ENCODE measurements at places on chromosomes 13 and 19.
A peak's percentile ranks its signal among the peaks of the same experiment; 100 is the strongest.

GRCh38 chr13:30376426-30377311 lies 45.6 kb upstream of the UBE2L5 start:
- DNase-seq: no peak

- peak; percentile 80 for DNase-seq
Measured at GRCh38 chr19:33293255-33294057, 8.9 kb downstream of the CEBPA start.

GRCh38 chr19:49895566-49896297 lies 955 bp downstream of the IL4I1 start:
- DNase-seq: no peak

- peak; percentile 47 for DNase-seq
Measured at GRCh38 chr19:17755977-17756670, 4.8 kb downstream of the FCHO1 start.

GRCh38 chr19:47049307-47049700 lies 880 bp upstream of the TMEM160 start:
- peak; percentile 47 for DNase-seq

- peak; percentile 63 for DNase-seq
Measured at GRCh38 chr13:51825165-51825592, 19.8 kb downstream of the TMEM272 start.

DNA sequence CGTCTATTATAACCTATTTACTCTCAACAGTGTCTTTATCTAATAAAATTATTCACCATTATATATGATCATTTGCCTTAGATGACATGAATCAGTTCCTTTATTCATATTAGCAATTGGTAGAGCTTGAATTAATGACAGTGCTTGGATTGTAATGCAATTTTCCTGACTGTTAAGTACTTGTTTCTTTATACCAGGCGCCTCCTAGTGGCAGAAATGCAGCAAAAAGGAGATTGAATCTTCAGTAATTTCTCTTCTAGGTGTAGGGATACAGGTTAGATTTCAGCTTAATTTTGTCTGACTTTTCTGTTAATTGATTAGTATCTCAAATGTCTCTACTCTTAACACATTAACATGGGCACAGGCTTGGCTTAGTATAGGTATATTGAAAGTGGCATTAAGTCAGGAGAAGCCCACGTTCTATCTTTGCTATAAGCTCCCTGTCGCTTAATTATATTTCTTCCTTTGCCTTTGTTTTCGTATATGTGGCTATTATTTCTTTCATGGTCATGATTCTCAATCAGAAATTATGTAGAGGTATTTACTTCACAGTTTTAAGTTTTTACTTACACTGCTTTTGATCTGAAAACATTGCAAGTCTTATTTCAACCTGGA lies 9.1 kb upstream of the LHFPL6 start:
- peak; percentile 86 for DNase-seq

DNA sequence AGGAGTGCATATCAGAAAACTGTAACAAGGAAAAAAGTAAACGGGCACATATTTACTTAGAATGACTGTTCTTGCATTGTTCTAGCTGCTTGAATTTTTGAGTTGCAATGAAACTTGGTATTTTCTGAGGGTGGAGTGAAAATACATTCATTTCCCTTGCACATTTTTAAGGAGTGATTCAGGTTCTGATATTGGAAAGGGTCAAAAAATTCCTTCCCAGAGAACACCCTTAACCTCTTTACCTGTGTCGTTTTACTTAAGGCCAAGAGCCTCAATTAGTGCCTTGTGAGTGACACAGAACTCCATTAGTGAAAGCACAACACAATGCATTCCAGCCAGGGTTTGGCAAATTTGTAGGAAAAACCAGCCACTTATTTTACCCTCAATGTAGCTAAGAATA lies 2.3 kb downstream of the ITGBL1 start:
- peak; percentile 14 for DNase-seq

DNA sequence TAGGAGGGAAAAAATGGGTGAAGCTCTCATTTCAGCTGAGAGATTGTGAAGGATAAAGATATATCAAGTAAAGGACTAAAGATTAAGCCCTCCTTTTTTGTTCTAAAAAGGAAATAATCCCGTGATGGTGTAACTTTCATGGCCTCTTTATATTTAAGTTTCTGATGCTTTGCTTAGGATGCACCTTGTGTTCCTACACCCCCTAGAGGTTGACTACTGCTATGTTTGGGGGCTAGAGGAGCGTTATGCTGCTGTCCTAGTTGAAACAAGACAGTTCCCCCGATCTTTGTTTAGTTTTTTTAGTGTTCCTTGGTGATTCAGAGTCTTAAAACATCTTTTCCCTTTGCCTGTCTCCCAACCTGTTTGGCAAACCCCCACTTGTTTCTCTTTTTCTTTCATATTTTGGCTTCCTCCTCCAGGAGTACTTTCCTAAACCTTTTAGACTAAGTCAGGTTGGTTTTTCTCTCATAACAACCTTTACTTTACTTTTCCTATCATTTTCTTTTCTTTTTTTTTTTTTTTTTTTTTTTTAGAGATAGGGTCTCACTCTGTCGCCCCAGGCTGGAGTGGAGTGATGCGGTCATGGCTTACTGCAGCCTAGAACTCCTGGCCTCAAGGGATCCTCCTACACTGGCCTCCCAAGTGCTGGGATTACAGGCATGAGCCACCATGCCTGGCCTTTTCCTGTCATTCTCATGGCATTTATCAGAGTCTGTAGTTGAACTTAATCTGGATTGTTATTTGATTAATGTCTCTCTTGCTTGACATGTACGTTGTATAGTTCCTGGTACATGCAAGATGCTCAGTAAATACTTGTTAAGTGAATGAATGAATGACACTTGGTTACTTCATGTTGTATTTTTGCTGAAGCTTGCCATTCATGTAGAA lies 2.8 kb downstream of the UBA2 start:
- peak; percentile 70 for DNase-seq

- peak; percentile 66 for DNase-seq
Measured at GRCh38 chr13:28751175-28751960, 32.6 kb upstream of the SLC46A3 start.

GRCh38 chr13:102651892-102652291 lies 43.0 kb downstream of the METTL21C start:
- DNase-seq: peak; percentile 22

- peak; percentile 46 for DNase-seq
Measured at GRCh38 chr19:858868-859843, at the start of gene CFD. TSS of gene CFD (plus strand) at chr19:859664. CDS start at chr19:859690, 26 bp downstream.

GRCh38 chr19:10420444-10421239 lies at the start of gene PDE4A:
TSS of gene PDE4A (plus strand) at chr19:10420538. CDS start at chr19:10420765, 227 bp downstream.
- DNase-seq: peak; percentile 45

- peak; percentile 21 for DNase-seq
Measured at GRCh38 chr13:95535243-95535642, 17.3 kb upstream of the CLDN10 start.

- DNase-seq: no peak
Measured at GRCh38 chr19:30227012-30227621, 145.1 kb upstream of the ZNF536 start.

DNA sequence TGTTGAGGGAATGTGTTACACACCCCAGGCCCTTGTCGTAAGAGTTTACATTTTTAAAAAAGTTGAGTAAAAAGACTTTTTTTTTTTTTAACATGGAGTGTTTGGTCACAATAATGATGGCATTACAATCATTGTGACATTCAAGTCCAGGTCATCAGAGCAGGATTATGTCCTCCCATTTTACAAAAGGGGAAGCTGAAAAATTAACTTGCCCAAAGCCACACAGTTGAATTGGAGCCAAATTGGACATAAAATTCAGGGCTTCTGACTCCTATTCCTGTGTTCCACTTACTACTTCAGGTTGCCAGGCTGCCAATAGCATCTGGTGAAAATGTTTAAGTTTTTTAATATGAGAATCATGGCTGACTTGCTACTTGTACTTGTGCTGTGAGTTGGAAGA lies 49.3 kb downstream of the DLEU7 start:
- DNase-seq: no peak

- peak; percentile 13 for DNase-seq
Measured at GRCh38 chr13:82688400-82688994, 1193.8 kb downstream of the SLITRK1 start.

GRCh38 chr19:33316541-33317264 lies 14.4 kb upstream of the CEBPA start:
- DNase-seq: no peak

GRCh38 chr13:24709186-24709913 lies 29.1 kb downstream of the ATP12A start:
- DNase-seq: no peak

- no peak for DNase-seq
Measured at GRCh38 chr19:43441716-43442115, 23.7 kb downstream of the LYPD3 start.

- peak; percentile 90 for DNase-seq
Measured at GRCh38 chr19:46480415-46480814, 9.1 kb upstream of the PNMA8A start.

DNA sequence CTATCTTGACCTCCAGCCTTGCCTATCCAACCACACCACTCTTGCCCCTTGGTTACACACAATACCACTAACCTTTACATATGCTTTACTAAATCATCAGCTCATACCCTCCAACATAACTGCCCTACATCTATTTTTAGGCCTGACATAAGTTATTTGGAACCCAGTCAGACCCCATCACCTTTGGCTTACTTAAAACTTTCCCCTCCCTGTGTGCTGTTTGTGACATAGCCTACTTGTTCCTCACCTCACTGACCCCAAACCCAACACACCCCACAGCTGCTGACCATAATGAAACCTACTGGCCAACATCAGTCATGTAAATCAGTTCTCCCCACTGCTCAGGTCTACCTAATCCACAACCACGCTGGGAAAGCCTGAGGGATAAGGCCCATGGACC lies 4.9 kb downstream of the ZNF266 start:
- no peak for DNase-seq

DNA sequence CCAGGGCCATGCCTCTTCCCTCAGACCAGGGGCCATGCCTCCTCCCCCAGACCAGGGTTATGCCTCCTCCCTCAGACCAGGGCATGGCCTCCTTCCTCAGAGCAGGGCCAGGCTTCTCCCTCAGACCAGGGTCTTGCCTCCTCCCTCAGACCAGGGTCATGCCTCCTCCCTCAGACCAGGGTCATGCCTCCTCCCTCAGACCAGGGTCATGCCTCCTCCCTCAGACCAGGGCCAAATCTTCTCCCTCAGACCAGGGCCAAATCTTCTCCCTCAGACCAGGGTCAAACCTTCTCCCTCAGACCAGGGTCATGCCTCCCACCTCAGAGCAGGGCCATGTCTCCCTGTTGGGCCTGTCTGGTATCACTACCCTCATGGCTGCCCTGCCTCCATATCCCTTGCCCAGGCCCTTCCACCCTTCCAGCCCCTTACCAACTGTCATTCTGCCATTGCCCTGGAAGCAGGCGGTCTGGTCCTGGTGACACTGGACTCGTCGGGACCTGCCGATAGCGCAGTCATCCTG lies 4.2 kb downstream of the LYPD5 start:
- DNase-seq: no peak

- DNase-seq: peak; percentile 91
Measured at GRCh38 chr13:40402931-40403431, 263.5 kb downstream of the FOXO1 start.

GRCh38 chr19:40623403-40624251 lies 22.5 kb downstream of the LTBP4 start:
- peak; percentile 55 for DNase-seq

DNA sequence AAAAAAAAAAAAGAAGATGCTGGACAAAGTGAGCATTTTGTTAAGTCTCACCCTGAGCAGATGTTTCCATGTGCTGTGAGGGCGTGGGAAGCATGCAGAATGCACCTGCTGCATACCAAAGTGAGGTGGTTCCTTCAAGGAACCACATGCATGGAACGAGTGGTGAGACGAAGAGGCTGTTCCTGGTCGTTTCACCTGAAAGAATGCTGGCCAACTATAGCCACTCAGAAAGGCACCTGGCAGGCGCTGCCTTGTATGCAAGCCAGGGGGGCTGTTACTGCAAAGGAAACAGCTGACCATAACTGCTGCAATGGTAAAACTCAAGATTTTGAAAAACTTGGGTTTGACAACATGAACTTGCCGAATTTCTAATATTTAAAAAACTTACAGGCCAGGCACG lies 14.7 kb downstream of the MIER2 start:
- DNase-seq: no peak

GRCh38 chr19:16115301-16116039 lies 3.8 kb downstream of the RAB8A start:
- DNase-seq: no peak

- DNase-seq: no peak
Measured at GRCh38 chr19:17719730-17720400, 585 bp downstream of the MAP1S start.

DNA sequence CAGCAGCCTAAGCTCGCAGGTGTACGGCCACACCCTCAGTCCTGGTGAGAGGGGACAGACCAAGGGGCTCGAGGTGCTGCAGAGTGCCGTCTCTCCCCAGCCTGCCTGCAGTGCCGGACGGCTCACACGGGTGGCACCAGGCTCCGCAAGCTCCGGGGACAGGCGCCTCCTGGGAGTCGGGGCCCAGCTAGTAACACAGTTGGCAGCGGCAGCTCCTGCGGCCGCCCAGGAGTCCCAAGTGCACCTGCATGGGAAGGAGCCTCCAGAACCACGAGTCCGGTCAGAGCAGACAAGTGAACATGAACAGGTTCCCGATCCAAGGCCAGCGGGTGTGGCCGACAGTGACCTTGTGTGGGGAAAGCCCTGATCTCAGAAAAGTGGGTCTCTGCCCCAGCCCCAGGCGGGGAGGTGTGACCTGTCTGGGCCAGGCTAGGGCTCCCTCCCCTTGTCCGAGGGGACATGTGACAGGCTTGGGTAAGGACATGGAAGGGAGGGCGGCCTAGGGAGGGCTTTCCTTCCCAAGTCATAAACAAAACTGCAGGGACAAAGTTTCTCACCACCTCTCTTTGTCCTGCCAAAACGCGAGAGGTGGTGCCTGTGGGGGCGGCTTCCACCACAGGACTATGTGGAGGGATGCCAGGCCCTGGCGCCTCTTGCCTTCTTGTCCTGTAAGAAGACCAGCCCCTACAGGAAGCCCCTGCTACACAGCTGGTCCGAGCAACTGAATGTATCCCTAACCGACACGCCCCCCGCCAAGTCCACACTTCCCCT lies 46.5 kb downstream of the MLLT1 start:
- DNase-seq: peak; percentile 37

DNA sequence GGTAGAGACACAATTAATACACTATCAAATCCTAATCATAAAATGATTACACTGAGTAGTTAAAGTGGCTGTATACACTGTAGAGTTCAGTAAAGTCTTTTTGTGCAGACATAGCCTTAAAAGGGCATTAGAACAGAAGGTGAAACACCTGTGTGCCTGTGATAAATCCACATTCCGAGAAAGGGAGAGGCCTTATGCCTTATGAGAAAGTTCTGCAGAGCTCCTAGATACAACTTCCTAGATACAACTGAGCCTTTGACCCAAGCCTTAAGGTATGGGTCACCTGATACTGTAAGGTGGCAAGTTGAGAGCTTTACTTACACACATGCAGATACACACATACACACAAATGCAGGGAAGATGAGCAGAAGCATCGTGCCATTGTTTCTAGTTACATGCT lies 6.3 kb downstream of the SERP2 start:
- DNase-seq: no peak

GRCh38 chr19:13637664-13638063 lies 126.7 kb upstream of the MRI1 start:
- DNase-seq: peak; percentile 60
